ENCODE measurements at places on chromosomes 5 and 9. TPM values are rescaled to one million over a fixed set of nuclear protein-coding genes. Genes with fewer than 3 reads are reported as not detected.
A peak's percentile ranks its signal among the peaks of the same experiment; 100 is the strongest.

DNA sequence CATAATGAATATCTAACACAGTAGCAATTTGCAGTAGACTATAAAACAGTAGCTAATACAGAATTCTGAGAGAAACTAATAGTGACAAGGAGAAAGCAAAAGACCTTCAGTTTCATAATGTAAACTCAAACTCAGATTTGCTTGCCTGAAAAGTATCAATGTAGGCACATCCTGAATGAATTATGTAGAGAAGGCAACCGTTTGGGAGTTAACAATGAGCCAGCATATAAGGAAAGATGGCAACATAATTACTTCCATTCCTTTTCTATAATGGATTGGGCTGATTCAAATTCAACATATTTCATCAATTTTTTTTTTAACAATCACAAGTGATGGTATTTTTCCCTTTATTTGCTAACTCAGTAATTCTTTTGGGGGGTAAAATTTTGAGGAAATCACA, 261.6 kb downstream of the SEMA5A start:
- DNase-seq = no peak

Gene TTC23L
- total RNA-seq = 0.26 TPM

DNA sequence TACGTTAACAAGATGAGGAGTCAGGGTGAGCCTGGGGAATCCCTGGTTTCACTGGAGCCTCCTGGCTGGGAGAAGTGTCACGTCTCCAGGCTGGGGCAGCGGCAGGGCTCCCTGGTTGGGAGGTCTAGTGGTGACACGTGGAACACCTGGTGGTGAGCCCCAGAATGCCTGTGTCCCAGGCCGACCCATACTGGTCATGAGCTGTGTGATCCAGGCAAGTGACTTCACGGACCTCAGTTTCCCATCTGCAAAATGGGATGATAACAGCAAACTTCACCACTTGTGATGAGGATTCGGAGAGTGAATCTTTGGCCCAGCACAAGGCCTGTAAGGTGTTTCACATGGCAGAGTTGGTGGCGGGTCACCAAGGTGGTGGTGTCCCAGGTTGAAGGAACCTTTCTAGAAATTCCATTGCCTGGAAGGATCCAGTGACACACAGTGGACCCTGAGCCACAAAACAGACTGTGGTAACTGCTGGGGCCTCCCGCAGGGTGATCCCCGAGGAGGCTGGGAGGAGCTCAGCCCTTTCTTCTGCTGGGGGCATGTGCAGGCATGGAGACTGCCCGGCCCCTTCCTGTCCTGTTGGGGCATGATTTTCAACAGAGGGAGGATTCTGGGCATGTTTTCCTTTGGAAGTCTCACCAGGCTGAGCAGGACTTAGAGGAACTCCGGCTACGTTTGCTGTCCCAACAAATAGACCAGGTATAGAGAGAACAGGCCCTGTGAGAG, 153.9 kb upstream of the IER5L start:
- DNase-seq = peak; percentile 97

Gene DNAJC18
- total RNA-seq = 1.6 TPM

- DNase-seq = no peak
These were observed at the start of gene FAM163B for GRCh38 chr9:133609311-133610098. Gene FAM163B, minus strand, starts transcription at chr9:133609389. Its CDS starts 29,166 bp downstream, at chr9:133580223.

DNA sequence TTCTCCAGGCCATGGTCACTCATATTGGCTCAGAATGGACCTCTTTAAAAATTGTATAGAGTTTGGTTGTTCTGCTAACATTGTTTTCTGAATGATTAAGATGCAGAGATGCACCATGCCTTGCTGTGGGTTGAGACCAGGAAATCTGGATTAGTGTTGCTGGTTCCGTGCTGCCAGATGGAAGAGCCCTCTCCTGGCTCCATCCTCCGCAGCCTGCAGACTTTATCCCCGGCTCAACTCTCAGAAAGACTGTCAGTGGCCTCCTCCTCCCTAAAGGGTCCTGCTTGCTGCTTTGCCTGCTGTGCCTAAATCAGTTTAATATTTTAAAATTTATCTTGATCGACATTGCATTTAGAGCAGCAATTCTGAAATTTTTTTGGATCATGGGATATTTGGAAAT, 196.7 kb downstream of the TENT4A start:
- no peak for DNase-seq

Gene CDC25C
- total RNA-seq = 0.26 TPM

DNA sequence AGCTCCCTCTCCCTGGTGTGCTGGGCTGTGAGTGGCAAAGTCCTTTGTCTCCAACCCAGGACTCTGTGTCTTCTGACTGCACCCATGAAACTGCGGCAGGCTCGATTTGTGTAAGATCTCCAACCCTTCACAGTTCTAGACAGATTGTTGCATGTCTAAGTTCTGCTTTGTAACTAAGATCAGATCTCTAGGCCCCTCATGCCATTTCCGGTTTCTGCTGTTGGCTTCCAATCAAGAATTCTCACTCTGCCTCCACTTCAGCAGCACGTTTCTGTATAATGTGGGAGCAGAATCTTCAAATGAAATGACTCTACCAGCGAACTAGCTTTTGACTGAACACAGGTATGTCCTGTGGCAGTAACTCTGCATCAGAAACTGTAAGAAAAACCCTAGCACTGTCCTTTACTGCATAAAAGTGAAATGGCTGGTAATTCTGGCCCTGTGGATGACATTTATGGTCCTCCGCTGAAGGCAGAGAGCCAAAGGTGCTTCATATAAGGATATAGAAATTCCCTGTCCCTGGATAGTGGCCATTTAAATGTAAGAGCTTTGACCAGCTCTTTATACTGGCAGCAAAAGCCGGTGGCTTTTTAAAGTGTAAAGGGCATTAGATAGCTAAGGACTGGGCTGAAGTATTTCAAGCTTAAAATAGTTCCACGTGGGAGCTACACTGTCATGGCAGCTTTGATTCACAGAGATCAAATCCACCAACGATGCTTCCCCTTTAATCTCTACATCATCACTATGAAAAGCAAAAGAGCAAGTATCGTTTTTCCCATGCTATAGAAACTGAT, 319.0 kb upstream of the CDH6 start:
- no peak for DNase-seq

GRCh38 chr5:553874-554273, 29.6 kb upstream of the SLC9A3 start:
- no peak for DNase-seq

DNA sequence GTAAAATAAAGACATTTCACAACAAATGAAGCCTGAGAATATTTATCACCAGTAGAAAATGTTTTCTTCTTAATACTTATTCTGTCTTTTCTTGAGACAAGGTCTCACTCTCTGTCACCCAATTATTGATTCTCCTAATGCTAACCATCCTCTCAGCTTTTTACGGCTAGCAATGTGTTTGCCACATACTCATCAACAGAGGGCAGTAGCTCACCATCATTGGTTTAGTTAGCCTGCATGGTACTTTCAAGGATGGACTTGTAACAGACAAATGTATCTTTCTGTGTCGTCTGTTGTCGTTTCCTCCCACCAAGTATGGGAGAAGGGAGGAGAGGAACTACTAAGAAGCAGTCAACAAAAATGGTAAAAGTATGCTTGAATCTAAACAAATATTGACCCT, 5.9 kb upstream of the ACO1 start:
- peak; percentile 68 for DNase-seq

- DNase-seq = peak; percentile 40
These were observed at the start of gene CCDC69 for GRCh38 chr5:151223447-151224264. Gene CCDC69, minus strand, starts transcription at chr5:151224092. Its CDS starts 122 bp downstream, at chr5:151223970.

Gene ADCY2
- not detected for total RNA-seq

GRCh38 chr5:57258943-57259342, 85.1 kb downstream of the GPBP1 start:
- no peak for DNase-seq

DNA sequence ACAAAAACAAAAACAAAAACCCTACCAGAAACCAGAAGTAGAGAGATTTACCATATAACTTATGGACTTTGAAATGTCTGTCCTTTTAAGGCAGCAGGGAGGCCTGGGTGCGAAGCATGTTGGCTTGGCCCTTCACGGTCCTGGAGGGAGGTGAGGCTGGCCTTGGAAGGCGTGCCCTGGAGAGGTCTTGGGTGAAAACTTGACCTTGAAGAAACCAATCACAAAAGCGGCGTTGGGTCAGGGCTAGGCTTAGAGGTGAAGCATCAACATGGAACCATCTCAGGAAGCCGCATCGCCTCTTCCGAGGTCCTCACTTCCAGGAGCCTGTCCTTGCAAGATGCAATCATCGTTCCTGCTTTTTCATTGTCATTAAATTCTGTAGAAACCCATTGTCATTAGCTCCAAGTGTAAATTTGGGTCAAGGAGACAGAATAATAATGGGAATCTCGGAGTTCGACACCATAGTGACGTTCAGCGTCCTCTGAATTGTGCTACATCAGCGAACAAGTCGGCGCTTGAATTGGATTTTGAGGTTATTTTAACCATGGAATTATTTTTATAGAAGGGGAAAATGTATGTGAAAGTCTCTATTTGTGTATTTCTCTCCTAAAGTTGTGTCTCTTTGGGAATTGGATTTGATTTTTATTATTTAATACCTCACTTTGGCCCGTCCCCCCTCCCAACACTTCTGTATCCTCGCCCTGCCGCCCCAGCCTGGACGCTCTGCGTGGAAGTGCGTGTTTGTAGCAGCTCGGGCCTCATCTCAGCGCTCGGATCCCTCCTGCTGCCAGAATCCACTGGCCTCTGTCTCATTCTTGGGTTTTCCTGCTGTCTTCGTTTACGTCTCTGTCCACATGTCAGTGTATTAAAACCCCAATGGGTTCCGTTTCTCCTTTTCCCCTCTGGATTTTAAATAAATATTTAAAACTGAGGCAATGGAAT, 11.1 kb upstream of the ORM1 start:
- DNase-seq = no peak

DNA sequence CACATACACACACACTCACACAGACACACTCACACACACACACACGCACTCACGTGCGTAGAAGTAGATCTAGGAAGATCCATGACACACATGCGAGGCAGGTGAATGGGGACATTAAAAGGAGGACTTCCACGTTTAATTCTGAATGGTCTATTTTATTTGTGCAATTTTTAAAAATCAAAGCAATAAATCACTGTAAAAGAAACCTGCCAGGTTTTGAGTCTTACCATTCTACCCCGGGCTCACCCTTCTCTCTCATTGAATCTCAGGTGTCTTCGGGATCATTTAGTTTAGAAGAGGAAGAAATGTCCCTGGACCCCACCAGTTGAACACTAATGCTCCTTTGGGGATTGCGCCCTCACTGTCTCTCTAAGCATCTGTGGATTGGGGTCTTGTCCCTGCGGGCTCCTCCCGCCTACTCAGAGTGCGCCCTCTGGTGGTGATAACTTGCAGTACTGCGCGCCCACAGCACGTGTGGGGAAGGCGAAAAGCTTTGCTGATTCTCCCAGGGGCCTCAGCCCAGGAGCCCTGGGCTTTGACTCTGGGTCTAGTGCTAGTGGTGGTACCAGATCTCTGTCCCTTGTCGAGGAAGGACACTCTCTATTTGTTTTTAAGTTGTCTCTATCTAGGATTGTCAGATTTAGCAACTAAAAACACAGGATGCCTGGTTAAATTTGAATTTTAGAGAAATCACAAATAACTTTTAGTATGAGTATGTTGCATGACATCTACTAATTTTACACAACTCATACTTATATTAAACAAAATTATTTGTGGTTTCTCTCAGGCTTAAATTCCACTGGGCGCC, 34.8 kb downstream of the BOD1 start:
- peak; percentile 4 for DNase-seq

- DNase-seq = no peak
These were observed 99.1 kb downstream of the RXRA start for GRCh38 chr9:134425401-134425800.

Gene TAF1L
- total RNA-seq = under 0.01 TPM

DNA sequence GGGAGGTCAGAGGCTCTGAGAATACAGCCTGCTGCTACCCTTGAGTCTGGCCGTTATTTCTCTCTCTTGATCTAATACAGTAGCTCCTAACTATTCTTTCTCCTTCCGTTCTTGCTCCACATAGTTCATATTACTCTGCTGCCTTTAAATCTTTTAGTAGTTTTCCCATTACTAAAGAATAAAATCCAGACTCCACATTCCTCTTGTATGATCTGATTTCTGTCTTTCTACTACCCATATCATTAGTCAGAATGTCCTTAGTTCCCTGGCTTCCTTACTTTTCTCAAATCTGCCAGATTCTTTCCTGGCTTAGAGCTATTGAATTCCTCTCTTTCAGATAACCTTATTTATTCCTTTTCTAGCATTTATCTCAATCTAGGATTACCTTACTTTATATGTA, 40.0 kb downstream of the MARCHF6 start:
- no peak for DNase-seq

GRCh38 chr9:98874721-98875255, 67.3 kb downstream of the GALNT12 start:
- no peak for DNase-seq

Gene ACOT12
- not detected for total RNA-seq

Gene SLC31A2
- total RNA-seq = 25.1 TPM

DNA sequence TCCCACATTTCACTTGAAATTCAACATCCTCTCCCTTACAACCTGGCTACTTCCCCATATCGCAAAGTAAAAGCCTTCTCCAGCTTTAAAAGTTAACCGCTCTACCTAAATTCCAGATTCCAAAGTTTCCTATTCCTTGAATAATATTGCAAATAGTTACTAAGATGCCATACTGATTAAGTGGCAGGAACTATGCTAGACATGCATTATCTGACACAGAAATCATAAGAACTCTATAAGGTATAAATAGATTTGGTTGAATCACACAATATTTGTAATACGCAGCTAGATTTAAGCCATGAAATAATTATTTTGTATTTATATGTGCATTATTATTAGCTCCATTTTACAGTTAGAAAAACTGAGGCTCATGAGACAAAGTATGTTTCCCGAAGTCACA, 92.8 kb downstream of the NFIB start:
- DNase-seq = no peak

DNA sequence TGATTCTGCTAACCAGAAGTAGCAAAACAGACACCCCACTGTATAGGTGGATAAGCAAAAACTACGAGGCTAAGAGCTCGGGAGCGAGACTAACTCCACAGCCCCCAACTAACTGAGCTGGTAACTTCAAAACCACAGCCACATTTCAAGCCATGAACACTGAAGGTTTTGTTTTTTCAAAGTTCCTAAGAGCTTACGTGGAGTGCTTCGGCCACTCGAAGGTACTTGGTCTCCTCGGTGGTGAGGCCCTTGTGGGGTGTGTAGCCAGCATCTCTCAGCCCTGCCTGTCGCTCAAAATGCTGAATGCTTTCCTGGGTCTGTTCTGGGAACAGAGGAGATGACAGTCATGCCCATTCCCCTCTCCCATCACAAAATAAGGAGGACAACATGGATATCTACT, 11.1 kb downstream of the KIAA1191 start:
- no peak for DNase-seq

- DNase-seq = no peak
These were observed 10.3 kb upstream of the CARD19 start for GRCh38 chr9:93085676-93086075.

- no peak for DNase-seq
These were observed 10.3 kb downstream of the IPPK start for GRCh38 chr9:92659601-92660000.

DNA sequence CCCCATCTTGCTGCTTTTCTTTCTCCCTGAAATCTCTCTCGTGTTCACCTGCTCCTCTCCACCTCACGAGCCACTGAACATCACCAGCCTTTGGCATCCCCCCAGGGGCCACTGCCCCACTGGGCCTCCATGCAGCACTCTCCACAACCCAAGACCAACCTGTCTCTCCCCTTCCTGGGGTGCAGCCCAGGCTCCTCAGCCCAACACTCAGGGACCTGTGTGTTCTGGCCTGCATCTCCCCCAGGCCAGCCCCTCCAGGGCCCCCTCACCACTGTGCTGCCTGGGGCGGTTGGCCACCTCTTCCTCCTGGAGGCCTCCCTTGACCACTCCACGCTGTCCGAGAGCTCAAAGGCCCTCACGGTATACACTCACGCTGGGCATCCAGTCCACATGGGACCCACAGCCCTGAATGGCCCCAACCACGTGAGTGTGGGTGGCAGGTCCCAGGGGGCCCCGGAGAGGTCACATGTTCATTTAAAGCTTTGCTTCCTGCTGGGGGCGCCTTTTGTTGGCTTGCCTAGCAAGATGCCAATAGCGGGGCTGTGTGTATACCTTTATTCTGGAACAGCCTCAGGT, 453 bp upstream of the DOK3 start:
- DNase-seq = no peak
